Caco-2 (cell line): ENCODE measurements at places on chromosomes 1 and 21. TPM values are rescaled to one million over a fixed set of nuclear protein-coding genes. Genes with fewer than 3 reads are reported as not detected.

Gene IFNLR1
- total RNA-seq: 5.4 and 6.1 TPM in 2 replicates

DNA sequence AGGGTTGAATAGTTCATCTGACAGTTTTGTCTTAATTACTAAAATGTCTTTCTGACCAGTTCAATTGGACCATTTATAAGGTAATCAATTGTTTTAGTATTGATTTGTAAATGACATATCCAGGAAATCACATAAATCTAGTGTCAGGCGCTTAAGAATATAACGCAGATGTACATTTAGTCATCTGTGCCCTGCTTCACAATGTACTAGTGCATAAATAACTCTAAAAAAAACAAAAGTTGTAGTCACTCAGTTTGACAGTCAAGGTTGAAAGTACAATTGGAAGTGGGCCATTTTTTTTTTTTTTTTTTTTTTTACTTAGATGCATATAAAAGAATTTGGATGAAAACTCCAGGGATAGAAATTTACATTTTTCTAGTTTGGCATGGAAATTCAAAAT, 490.4 kb downstream of the PTPRC start:
- H3K4me1 ChIP-seq: no peaks in the 10 kb centered on the region
- no peak overlapping the region for H3K4me3 ChIP-seq
- no peaks in the 10 kb centered on the region for H3K36me3 ChIP-seq

- no peak overlapping the region for H3K4me3 ChIP-seq
- H3K4me1 ChIP-seq: no peaks in the 10 kb centered on the region
- peaks cover 1% of the 10 kb centered on the region for H3K36me3 ChIP-seq
- H3K27me3 ChIP-seq: no peaks in the 10 kb centered on the region
Measured at GRCh38 chr1:207814469-207814868, 62.6 kb downstream of the CD46 start.

DNA sequence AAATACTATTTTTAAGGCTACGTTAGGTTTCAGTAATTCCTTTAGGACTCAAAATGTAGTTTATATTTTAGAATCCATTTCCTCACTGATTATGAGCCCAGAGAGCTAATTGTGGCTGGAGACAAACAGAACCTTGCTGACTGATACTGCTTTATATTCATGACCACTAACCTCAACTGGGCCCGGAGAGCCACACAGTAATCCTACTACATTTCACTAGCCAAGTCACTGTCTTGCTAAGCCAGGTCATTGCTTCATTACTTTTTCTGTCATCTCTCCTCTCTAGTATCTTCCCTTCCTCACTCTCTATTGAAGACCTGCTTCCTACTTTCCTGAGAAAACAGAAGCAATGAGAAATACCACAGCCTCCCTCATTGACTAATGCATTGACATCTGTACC, 24.7 kb downstream of the IL23R start:
- no peaks in the 10 kb centered on the region for H3K36me3 ChIP-seq
- no peak for DNase-seq
- H3K27ac ChIP-seq: no peak overlapping the region
- no peaks in the 10 kb centered on the region; the same call in 1 of the 2 replicates for H3K4me1 ChIP-seq
- no peak overlapping the region for H3K4me3 ChIP-seq

- H3K36me3 ChIP-seq: no peaks in the 10 kb centered on the region
- H3K27me3 ChIP-seq: no peaks in the 10 kb centered on the region
- no peak for DNase-seq
- H3K27ac ChIP-seq: no peak overlapping the region
- H3K4me1 ChIP-seq: no peaks in the 10 kb centered on the region
Measured at GRCh38 chr21:28357743-28358142, 634.9 kb downstream of the LTN1 start.

- no peaks in the 10 kb centered on the region for H3K36me3 ChIP-seq
- H3K27ac ChIP-seq: no peak overlapping the region
- no peak for DNase-seq
- H3K27me3 ChIP-seq: no peaks in the 10 kb centered on the region
- H3K4me1 ChIP-seq: no peaks in the 10 kb centered on the region
Measured at GRCh38 chr1:87296206-87296605, 32.5 kb upstream of the LMO4 start.

- H3K27me3 ChIP-seq: no peaks in the 10 kb centered on the region
- no peak overlapping the region for H3K27ac ChIP-seq
- no peak for DNase-seq
- H3K36me3 ChIP-seq: no peaks in the 10 kb centered on the region; the same call in 1 of the 2 replicates
- no peak overlapping the region for H3K4me3 ChIP-seq
Measured at GRCh38 chr1:164723296-164723798, 164.4 kb downstream of the PBX1 start.

- H3K27me3 ChIP-seq: no peaks in the 10 kb centered on the region
- no peaks in the 10 kb centered on the region for H3K36me3 ChIP-seq
- no peak for DNase-seq
- peaks cover 29% of the 10 kb centered on the region for H3K4me1 ChIP-seq
- H3K27ac ChIP-seq: no peak overlapping the region
- no peak overlapping the region for H3K4me3 ChIP-seq
Measured at GRCh38 chr1:183106166-183106565, 79.9 kb upstream of the LAMC2 start.
